ENCODE measurements at places on chromosomes 1 and 21.

GRCh38 chr1:167460836-167461235 lies 57.5 kb downstream of the CD247 start:
- DNase-seq, result no peak

GRCh38 chr1:65429078-65429477 lies 8.6 kb downstream of the LEPR start:
- DNase-seq, result no peak

GRCh38 chr1:106344494-106344893 lies 712.0 kb upstream of the PRMT6 start:
- no peak for DNase-seq

DNA sequence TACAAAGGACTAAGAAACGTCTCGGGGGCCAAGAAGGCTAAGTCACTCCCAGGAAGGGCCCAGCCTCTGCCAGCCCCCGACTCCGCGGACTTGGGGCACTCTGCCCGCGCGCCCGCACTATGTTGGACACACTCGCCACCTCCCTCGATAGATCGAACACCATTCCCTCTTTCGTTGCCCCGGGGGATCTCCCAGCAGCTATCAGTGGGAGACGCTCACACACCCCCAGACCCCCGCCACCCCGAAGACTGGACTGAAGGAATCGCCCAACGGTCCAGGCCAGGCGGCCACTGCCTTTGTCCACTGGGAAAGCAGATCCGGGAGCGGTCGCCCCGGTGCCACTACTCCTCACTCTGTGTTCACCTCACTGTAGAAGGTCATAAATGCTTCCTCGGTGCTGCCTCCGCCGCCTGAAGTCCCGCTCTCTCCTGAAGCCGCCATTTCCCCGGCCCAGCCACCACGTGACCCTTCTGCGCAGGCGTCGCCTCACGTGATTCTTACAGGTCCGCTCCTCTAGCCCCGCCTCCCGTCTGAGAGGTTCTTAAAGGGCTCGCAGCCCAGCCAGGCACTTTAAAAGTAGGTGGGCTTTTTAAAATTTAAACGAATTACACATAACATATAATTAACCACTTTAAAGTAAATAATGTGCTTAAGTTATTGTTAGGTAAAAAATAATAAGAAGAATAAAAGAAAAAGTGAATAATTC lies at the start of gene DNAJC8:
TSS of gene DNAJC8 (minus strand) at position 472 of the 706 bp plus-strand sequence. CDS start at position 441, 31 bp downstream.
- peak; percentile 91 for DNase-seq

DNA sequence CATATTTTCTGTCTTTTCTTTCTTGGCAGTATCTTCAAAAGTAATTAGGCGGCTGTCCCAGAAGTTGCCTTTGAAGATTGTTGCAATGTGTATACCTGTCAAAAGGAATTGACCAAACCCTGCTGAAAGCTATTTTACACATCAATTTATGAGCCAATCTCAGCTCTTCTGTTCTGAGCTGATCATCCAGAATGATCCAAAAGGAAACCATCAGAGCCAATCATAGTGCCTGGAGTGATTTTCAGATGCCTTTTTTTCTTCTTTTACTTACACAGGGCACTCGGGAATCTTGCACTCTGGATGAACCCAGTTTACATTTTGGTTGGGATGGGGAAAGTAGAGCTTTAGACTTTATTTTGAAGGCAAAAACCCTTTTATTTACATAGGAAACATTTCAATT lies 21.8 kb upstream of the APOBEC4 start:
- no peak for DNase-seq

DNA sequence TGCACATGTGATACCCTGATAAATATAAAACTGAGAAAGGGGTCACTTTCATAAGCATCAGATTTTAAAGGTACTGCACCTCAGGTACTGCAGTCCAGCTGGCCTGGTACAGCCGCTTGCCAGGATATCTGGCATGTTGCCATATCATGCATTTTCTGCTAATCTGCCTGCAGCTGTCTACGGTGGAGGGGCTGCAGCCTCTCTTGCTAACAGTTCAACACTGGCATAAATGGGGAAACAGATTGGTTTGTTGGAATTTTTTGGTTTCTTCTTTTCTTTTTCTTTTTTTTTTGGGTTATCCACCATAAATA lies 71.5 kb downstream of the MIS18A start:
- DNase-seq, result no peak

DNA sequence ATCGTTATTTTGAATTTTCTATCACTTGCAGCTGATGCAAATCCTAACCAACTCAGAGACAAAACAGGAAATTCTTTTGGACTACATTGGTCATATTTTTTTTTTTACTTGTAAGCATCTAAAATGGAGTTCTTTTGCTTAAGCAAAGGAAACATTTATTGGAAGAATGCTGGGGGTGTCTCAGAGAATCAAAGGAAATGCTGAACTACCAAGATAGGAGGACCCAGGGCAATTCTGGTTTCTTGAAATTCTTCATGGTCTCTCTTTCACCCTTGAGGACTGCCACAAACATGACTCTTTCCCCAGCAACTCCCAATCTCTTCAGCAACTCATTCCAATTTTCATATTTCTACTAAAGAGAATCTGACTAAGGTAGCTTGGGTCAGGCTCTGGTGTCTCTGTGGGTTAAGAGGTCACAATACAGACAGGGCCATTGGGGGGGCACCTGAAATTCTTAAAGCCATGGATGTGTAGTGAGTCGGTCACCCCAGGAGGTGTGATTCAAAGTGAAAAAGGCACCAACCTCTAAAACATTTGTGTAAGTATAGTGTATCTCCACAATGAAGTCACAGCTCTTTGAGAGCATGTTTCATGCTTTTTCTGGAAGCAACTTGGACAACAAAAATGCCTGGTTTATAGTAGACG lies 171.1 kb upstream of the FGGY start:
- DNase-seq, result no peak

All from left forelimb (tissue), 1 donor.